ENCODE measurements at places on chromosomes 4 and X.

DNA sequence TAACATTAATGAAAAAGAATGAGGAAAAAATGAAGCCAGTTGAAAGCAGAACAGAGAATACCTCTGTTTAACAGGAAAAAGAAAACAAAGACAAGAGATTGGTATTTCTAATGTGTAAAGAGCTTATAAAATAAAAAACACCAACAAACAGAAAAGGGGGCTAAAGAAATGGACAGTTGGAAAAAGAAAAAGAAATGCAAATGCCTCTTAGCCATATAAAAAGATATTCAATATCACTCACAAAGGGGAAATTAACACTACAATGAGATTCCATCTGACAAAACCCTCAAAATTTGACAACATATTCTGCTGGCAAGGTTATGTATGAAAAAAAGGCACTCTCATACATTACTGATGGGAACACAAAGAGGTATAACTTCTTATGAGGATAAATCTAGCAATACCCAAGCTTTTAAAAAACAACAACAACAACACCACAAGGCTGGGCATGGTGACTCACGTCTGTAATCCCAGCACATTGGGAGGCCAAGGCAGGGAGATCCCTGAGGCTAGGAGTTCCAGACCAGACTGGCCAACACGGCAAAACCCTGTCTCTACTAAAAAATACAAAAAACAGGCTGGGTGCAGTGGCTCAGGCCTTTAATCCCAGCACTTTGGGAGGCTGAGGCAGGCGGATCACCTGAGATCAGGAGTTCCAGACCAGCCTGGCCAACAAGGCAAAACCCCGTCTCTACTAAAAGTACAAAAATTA, 75.8 kb downstream of the FRYL start:
- DNase-seq: no peak

GRCh38 chr4:107265859-107266258, 229.7 kb upstream of the DKK2 start:
- DNase-seq: no peak

DNA sequence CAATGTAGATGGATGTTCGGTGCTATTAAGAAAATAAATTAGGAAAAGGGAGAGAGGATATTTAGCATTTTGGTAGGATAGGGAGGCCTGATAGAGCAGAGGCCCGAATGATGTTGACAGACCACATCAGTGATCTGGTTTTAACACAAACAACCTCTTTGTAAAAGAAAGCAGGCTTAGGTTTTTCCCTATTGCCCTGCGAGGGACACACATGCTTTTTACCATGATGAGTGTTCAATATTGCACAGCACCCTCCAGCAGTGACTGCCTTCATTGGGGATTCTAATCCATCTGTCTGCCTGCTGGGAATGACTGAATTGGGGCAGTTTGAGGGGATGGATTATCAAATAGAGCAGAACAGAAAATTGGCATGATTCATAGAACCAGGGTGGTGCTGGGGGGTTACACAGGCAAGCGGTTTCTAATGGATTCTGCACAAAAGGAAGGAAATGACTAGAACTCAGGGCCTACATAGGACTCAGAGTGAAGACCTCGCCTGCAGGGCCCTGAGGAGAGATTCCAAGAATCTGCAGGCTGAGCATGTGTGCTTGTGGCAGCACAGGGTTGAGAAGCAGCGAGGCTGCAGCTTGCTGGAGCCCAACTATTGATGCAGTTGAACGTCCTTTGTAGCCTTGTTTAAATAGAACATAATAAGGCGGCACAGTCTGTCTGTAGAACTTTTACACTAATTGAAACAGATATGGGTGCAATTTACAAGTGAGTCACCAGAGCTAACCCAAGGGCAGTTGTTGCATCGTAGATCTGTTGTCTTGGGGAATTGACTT, 58.0 kb downstream of the RHOH start:
- DNase-seq: no peak

DNA sequence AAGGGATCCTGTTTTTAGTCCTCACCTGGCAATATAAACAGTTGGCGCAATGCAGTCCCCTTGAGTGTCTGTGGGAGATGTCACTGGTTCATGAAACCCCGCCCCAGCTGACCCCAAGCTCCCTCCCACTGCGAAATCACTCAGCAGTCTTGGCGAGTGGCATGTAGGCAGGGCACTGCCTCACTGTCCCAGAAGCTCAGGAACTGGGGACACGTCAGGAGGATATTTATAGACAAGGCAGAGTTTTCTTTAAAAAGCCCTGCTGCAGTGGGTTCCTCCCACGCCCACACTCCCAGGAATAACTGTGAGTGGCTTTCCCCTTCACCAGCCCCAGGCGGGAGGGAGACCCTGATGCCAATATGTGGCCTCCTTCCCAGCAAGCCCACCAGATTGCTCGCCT, 44.3 kb upstream of the PPP2R2C start:
- DNase-seq: no peak

GRCh38 chr4:112153211-112153791, 8.0 kb downstream of the FAM241A start:
- DNase-seq: no peak

Data from stromal cell of bone marrow (primary cell).